Aorta (tissue), 5 donors: ENCODE measurements at places on chromosomes 6 and 20. TPM values are rescaled to one million over a fixed set of nuclear protein-coding genes. Genes with fewer than 3 reads are reported as not detected.

DNA sequence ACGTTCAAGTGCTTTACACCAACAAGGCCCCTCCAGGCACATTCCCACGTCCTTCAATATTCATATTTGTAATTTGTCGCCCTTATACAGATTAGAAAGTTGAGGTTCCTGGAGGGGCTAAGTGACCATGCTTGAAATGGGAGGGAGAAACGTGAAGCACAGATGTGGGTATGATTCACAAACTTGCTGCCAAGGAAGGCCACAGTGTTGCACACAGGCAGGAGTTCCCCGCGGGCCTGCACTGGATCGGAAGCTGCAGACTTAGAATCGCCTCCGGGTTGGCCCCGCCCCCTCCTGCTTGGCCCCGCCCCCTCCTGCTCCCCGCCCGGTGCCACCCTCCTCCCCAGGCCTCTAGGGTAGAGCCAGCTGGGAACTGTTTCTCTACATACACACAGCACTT lies 58.2 kb upstream of the QKI start:
- DNase-seq = peak; percentile 80

DNA sequence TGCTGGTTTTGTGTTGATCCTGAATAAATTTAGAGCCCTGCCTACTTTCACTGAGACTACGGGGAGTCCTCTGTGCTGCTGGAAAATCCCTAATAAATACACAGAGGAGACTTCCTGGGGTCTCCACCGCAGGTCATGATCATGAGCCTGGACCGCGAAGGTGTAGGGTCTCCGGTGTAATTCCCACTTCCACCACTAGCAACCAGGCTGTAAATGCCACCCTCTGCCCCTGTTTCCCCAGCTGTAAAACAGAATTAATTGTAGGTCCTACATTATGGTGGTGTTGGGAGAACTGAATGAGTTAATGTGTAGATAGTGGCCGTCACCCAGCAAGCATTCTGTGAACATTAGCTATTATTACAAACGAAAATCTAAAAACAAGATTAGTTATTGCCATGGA lies 191.6 kb upstream of the THBS2 start:
- DNase-seq = no peak

GRCh38 chr6:29553268-29554057 lies 6.1 kb downstream of the UBD start:
- DNase-seq = peak; percentile 63

DNA sequence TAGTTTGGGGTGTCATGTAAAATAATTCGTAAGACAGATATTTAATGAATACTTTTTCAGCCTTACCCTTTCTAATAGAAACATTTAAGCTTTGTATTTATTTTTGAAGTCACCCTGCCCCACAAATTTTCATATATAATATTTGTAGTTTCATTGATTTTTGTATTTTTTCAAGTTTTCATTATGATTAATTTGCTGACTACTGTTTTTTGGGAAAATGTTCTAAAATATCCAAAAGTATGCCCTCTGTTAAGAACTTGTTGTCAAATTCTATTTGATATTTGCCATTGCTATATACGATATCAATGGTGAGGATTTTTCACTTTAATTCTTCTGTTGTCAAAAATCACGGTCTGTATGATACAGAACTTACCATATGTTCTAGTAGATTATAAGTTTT lies 793.9 kb upstream of the CITED2 start:
- no peak for DNase-seq

- DNase-seq = no peak
Measured at GRCh38 chr6:107345393-107345792, 114.0 kb downstream of the PDSS2 start.

GRCh38 chr6:12009180-12009685 lies 2.9 kb upstream of the HIVEP1 start:
- no peak for DNase-seq

DNA sequence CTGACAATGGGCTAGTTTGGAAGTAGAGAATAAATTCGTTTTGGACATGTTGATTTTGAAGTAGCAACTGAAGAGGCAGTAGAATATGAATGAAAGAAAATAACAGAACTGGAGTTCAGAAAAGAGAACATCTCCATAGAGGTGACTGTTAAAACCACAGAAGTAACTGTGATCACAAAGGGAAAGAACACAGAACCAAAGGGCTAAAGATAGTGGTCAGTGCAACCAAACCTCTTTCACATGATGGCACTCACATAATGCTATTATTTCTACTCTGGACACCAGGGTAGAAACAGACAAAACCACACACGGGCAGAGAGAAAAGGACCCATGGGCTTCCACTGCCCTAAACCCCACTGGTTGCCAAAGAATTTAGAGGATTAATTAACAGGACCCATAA lies 58.5 kb downstream of the CDK19 start:
- DNase-seq = no peak

The NEU1 gene
- polyA plus RNA-seq = 20.3 TPM
